ENCODE measurements at places on chromosomes 2 and 18.

DNA sequence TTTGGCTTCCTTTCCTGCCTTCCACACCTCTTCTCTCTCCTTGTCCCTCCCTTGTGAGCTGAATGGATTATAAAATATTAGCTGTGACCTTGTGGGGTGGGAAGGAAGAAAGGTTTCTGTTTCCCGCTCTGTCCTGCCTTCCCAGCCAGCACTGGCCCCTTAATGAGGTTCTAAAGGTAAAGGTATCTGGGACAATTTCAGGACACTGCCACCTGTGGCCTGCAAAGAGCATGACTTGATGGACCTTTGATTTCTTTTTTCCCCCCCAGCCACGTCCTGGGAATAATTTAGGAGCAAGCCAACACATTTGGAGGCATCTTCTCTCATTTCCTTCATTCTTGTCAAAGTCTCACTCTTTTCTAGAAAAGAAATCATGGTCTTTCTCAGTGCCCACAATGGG is 246.7 kb upstream of the EPAS1 start:
- no peaks in the 10 kb centered on the region for H3K27me3 ChIP-seq
- DNase-seq: no peak
- no peaks in the 10 kb centered on the region for H3K36me3 ChIP-seq
- no peak overlapping the region for H3K27ac ChIP-seq
- H3K4me1 ChIP-seq: no peaks in the 10 kb centered on the region

GRCh38 chr2:168514692-168515091 is 58.6 kb downstream of the CERS6 start:
- no peaks in the 10 kb centered on the region for H3K27me3 ChIP-seq
- H3K27ac ChIP-seq: no peak overlapping the region
- DNase-seq: no peak
- H3K4me1 ChIP-seq: no peaks in the 10 kb centered on the region

DNA sequence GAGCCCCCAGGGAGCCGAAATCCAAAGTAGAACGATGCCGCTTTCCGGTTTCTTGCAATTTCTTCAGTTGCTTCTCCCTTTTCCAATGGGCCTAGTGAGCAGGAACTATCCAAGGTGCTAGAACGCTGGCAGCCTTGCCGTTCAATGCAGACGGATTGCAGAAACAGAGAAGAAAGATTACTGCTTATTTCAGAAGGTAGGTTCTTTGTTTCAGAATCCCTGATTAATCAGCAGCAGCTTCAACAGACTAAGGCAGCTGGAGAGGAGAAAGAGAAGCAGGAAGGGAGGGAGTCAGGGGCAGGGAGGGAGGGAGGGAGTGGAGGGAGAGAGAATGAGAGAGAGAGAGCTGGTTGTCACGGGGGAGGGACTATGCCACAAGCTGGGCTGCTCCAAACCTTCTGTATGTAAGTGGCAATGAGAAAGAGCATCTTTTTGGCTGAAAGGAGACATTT is 576 bp downstream of the NYAP2 start:
- H3K27ac ChIP-seq: no peak overlapping the region
- no peak overlapping the region for H3K4me3 ChIP-seq
- DNase-seq: no peak
- H3K4me1 ChIP-seq: no peaks in the 10 kb centered on the region

- H3K27me3 ChIP-seq: no peaks in the 10 kb centered on the region
- H3K36me3 ChIP-seq: peaks cover 8% of the 10 kb centered on the region
- H3K27ac ChIP-seq: no peak overlapping the region
- H3K4me1 ChIP-seq: no peaks in the 10 kb centered on the region
- H3K4me3 ChIP-seq: no peak overlapping the region
- DNase-seq: no peak
Measured at GRCh38 chr2:196758474-196759377, 40.8 kb downstream of the GTF3C3 start.

- no peak for DNase-seq
- peaks cover 2% of the 10 kb centered on the region for H3K4me1 ChIP-seq
- no peaks in the 10 kb centered on the region for H3K36me3 ChIP-seq
- no peaks in the 10 kb centered on the region for H3K27me3 ChIP-seq
- no peak overlapping the region for H3K4me3 ChIP-seq
Measured at GRCh38 chr2:181189951-181190350, 209.5 kb downstream of the UBE2E3 start.

DNA sequence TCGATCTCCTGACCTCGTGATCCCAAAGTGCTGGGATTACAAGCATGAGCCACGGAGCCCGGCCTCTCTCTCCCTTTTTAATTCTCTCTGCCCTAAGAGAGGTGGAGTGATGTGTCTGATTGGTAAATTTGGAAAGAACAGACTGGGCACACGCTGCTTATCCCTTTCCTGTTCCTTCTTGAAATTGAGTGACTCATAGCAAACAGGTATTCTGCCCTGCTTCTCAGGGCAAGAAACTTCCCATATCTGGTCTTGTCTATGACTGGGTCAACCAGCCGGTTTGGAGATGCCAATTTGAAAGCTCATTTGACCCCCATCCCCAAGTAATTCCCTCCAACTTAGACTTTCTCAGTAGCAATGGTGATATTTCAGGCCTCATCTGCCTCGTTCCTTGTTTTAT is 15.0 kb downstream of the LYPD1 start:
- H3K4me1 ChIP-seq: no peaks in the 10 kb centered on the region
- DNase-seq: no peak
- H3K36me3 ChIP-seq: no peaks in the 10 kb centered on the region
- no peak overlapping the region for H3K4me3 ChIP-seq
- no peaks in the 10 kb centered on the region for H3K27me3 ChIP-seq

DNA sequence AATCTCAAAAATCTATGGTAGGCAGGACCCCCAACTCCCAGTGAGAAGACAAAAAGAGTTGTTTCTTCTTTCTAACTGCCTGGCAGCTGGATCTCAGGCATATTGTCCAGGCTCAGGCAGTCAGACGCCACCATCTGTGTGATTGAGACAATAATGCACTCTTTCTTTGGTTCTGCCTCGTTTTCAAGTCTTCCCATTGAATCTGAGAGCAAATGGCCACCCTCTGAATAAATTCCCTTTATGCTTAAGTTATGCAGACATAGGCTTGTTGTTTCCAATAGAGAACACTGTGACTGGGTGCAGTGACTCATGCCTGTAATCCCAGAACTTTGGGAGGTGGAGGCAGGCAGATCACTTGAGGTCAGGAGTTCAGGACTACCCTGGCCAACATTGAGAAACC is 15.3 kb upstream of the CD207 start:
- peak overlapping the region; percentile 41 for H3K27ac ChIP-seq
- DNase-seq: no peak
- no peaks in the 10 kb centered on the region for H3K27me3 ChIP-seq
- peaks cover 9% of the 10 kb centered on the region for H3K4me1 ChIP-seq

- no peak overlapping the region for H3K4me3 ChIP-seq
- no peak overlapping the region for H3K27ac ChIP-seq
- no peaks in the 10 kb centered on the region for H3K27me3 ChIP-seq
- H3K36me3 ChIP-seq: no peaks in the 10 kb centered on the region
- no peaks in the 10 kb centered on the region for H3K4me1 ChIP-seq
- no peak for DNase-seq
Measured at GRCh38 chr2:41000906-41001305, 549.0 kb upstream of the SLC8A1 start.

GRCh38 chr2:109415581-109416013 is 198.2 kb downstream of the SEPTIN10 start:
- H3K27me3 ChIP-seq: peaks cover 3% of the 10 kb centered on the region
- H3K27ac ChIP-seq: no peak overlapping the region
- no peak for DNase-seq
- no peak overlapping the region for H3K4me3 ChIP-seq
- H3K36me3 ChIP-seq: no peaks in the 10 kb centered on the region

DNA sequence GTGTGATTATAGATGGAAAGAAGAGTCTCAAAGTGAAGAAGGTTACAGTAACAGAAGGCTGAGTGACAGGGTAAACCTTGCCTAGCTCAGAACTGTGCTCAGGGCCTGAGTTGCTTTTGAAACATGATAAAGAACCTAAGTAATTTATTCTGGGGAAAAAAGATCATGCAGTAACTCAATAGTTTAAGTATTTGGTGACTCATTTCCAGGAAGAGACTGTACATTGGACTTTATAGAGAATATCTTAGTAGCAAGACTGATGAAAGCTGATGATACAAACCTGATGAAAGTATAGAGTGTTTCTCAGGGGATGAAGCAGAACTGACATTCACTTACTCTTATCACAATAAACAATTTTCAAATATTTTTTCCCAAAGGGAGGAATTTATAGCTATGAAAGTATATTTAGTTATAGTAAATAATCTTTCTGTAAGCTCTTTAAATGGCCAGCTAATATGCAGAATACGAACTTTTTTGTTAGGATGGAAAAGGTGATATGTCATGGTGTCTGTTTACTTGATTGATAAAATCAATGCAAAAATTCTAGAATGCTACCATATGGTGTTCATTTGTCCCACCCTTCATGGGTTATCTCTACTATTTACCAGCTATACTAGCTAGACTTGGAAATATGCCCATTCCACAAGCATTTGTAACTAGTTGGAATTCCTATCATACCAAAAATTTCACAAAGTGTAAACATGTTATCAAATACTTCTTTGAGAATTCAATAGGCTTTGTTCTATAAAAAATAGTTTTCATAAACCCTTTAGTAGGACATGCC is 1265.5 kb upstream of the ACVR2A start:
- no peak overlapping the region for H3K27ac ChIP-seq
- no peaks in the 10 kb centered on the region for H3K4me1 ChIP-seq
- H3K36me3 ChIP-seq: no peaks in the 10 kb centered on the region
- H3K4me3 ChIP-seq: no peak overlapping the region
- DNase-seq: no peak

GRCh38 chr2:115596659-115597375 is 1154.4 kb downstream of the DPP10 start:
- H3K27ac ChIP-seq: no peak overlapping the region
- H3K36me3 ChIP-seq: no peaks in the 10 kb centered on the region
- no peaks in the 10 kb centered on the region for H3K27me3 ChIP-seq

- no peaks in the 10 kb centered on the region for H3K4me1 ChIP-seq
- H3K4me3 ChIP-seq: no peak overlapping the region
- no peak for DNase-seq
Measured at GRCh38 chr18:46293742-46294181, 189.6 kb downstream of the HAUS1 start.

- H3K4me3 ChIP-seq: no peak overlapping the region
- no peaks in the 10 kb centered on the region for H3K4me1 ChIP-seq
- no peak for DNase-seq
- peaks cover 8% of the 10 kb centered on the region for H3K36me3 ChIP-seq
- H3K27ac ChIP-seq: no peak overlapping the region
- H3K27me3 ChIP-seq: no peaks in the 10 kb centered on the region
Measured at GRCh38 chr2:28855193-28855592, 14.9 kb downstream of the TRMT61B start.

GRCh38 chr2:96103187-96103601 is 13.2 kb downstream of the ADRA2B start:
- no peaks in the 10 kb centered on the region for H3K4me1 ChIP-seq
- H3K4me3 ChIP-seq: no peak overlapping the region
- H3K27ac ChIP-seq: no peak overlapping the region
- no peak for DNase-seq
- H3K27me3 ChIP-seq: no peaks in the 10 kb centered on the region
- H3K36me3 ChIP-seq: no peaks in the 10 kb centered on the region

GRCh38 chr2:47601568-47601967 is 181.4 kb upstream of the MSH6 start:
- H3K36me3 ChIP-seq: no peaks in the 10 kb centered on the region
- H3K27ac ChIP-seq: no peak overlapping the region
- no peaks in the 10 kb centered on the region for H3K27me3 ChIP-seq
- no peaks in the 10 kb centered on the region for H3K4me1 ChIP-seq
- no peak for DNase-seq

GRCh38 chr18:78363556-78364387 is 615.8 kb upstream of the SALL3 start:
- peaks cover 3% of the 10 kb centered on the region for H3K27me3 ChIP-seq
- DNase-seq: no peak
- H3K4me3 ChIP-seq: no peak overlapping the region

DNA sequence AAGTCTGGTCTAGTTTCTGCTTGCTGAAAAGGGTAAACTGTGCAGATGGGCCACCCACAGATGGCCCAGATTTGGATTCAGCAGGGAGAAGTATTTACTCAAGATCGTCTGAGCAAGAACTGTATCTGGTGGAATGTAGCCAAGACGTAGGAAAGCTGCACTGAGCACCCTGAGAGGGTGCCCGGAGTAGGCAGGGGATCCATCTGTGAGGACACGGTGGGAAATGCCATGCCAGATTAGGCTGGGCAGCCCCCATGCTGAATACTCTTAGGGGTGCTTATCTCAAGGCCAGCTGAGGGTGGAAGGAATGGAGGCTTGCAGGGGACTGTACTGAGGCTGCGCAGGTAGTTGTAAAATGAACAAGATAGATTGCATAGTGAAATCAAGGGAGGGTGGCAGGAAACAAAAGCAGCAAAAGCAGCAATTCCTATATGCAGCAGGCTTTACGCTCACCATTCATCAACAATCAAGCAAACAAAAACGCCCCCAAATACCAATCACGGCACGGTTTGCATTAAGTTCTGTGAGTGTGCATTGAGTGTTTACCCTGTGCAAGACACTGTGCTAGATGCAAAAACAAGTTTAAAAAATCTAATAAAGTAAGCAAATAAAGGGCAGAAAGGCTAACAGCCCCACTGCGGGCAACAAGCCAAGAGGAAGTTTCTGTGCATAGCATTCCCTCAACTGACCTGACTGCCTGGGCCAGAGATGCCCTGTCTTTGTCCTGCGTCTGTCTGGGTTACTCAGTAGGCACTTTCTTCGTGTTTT is 32.2 kb upstream of the LPIN2 start:
- H3K4me3 ChIP-seq: no peak overlapping the region
- no peak overlapping the region for H3K27ac ChIP-seq
- no peaks in the 10 kb centered on the region for H3K36me3 ChIP-seq
- no peaks in the 10 kb centered on the region for H3K4me1 ChIP-seq
- no peaks in the 10 kb centered on the region for H3K27me3 ChIP-seq
- DNase-seq: no peak

GRCh38 chr2:147232225-147232669 is 612.6 kb upstream of the ACVR2A start:
- H3K27ac ChIP-seq: no peak overlapping the region
- H3K27me3 ChIP-seq: no peaks in the 10 kb centered on the region
- DNase-seq: no peak
- no peaks in the 10 kb centered on the region for H3K4me1 ChIP-seq
- no peak overlapping the region for H3K4me3 ChIP-seq
- no peaks in the 10 kb centered on the region for H3K36me3 ChIP-seq

DNA sequence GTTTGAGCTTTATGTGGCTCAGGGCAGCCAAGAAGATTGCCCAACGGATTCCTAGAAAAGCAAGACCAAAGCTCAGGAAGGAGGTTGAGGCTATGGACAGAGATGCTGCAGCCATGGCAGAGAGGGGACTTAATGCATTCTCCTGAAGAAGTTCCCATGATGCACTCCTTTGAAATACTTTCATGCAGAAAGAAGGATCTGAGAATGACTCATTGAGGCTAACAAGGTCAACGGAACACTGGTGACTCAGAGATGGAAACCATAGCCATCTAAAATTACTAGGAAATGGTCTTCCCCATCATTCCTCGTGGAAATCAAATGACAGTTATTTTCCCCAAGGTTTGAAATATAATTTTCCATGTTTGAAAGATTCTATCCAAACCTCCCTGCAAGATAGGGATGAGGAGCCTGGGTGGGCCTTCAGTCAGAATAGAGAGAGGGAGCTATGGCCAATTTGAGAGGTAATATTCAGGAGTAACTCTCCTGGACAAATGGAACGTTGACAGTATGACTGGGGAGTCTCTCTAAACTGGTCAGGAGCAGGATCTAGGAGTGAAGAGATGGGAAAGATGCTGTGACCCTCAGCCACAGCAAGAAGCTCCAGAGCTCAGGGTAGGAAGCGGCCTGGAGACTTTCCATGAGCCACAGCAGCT is 63.0 kb downstream of the REEP1 start:
- no peak overlapping the region for H3K4me3 ChIP-seq
- no peaks in the 10 kb centered on the region for H3K27me3 ChIP-seq
- no peaks in the 10 kb centered on the region for H3K4me1 ChIP-seq
- no peaks in the 10 kb centered on the region for H3K36me3 ChIP-seq

All from T-cell (primary cell).